ENCODE measurements at places on chromosomes 5 and 9.

- peak; percentile 81 for DNase-seq
Observed at GRCh38 chr9:38060681-38061080, 8.3 kb downstream of the SHB start.

DNA sequence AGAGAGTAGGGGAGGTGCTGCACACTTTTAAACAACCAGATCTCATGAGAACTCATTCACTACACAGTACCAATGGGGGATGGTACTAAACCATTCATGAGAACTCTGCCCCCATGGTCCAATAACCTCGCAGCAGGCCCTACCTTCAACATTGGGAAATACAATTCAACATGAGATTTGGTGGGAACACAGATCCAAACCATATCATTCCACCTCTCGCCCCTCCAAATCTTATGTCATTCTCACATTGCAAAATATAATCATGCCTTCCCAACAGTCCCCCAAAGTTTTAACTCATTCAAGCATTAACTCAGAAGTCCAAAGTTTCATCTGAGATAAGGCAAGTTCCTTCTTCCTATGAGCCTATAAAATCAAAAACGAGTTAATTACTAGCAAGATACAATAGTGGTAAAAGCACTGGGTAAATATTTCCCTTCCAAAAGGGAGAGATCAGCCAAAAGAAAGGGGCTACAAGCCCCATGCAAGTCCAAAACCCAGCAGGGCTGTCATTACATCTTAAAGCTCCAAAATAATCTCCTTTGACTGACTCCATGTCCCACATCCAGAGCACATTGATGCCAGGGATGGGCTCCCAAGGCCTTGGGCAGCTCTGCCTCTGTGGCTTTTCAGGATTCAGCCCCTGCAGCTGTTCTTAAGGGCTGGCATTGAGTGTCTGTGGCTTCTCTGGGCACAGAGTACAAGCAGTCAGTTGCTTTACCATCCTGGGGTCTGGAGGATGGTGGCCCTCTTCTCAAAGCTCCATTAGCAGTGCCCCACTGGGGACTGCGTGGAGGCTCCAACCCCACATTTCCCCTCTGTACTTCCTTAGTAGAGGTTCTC, 8.3 kb downstream of the GPR150 start:
- DNase-seq: no peak

GRCh38 chr9:70553707-70554673, 139.5 kb upstream of the KLF9 start:
- no peak for DNase-seq

DNA sequence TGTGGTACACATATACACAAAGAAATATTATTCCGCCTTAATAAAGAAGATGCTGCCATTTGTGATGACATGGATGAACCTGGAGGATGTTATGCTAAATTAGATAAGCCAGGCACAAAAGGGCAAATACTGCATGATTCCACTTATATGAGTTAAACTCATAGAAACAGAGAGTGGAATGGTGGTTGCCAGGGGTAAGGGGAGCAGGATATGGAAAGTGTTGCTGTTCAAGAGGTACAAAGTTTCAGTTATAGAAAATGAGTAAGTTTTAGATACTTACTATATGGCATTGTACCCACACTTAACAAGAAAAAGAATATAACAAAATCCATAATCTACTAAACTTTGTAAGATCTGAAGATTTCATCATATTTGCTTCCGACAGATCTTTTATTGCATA, 252.2 kb downstream of the SYK start:
- DNase-seq: no peak

- peak; percentile 40 for DNase-seq
Observed at GRCh38 chr9:72949244-72949582, 3.6 kb downstream of the ALDH1A1 start.

DNA sequence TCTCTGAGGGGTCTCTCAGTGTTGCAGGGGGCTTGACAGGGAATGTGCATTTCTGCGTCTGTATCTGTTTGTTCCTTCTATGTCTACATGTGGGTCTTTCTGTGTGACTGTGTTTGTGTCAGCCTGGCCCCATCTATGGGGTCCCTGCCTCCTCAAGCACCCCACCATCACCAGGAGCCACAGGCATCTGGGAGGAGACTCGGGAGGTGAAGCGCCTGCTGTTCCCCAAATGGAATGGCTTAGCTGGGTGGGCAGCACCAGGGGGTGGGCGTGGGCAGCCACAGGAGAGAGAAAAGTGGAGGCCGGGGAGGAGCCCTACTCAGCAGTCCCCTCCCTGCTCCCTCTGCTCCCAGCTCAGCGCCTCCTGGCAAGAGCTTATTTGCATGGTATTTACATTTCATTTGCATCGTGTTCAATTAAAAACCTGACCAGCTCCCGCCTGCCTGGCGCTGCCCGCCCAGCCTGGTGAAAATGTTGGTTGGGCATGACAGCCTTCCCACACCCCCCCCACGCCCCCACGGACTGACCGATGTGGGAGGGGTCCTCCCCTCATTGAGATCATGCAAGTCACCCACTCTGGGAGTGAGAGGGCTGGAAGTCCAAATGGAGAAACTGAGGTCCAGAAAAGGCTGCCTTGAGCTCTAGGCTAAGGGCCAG, 50.5 kb downstream of the CXXC5 start:
- DNase-seq: peak; percentile 85

- no peak for DNase-seq
Observed at GRCh38 chr9:16626577-16627130, 243.8 kb downstream of the BNC2 start.

GRCh38 chr9:28407351-28407750, 834.1 kb upstream of the C9orf72 start:
- no peak for DNase-seq

DNA sequence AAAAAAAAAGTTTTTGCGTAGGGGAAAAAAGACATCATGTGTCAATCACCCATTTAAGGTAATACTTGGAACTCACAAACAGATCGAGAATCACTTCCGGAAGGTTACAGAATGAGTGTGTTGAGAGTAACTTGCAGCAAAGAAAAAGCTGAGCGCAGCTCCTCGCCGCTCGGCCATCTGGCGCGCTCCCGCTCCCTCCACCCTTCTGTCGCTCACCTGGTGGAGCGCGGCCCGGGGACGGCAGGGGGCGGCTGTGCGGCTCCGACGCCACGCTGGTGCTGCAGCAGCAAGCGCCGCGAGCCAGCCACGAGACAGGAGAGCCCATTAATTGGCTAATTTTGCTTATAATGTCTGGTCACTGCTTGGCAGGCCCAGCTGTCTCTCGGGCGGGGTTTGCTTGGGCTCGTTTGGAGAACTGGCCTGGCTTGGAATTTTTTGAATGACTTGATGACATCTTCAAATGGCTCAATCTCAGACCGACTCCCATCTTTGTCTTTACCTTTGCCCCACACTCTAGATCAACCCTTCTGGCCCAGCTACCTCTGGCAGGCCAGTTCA, 601.8 kb downstream of the CCDC171 start:
- DNase-seq: peak; percentile 9

GRCh38 chr9:134789168-134789567, 91.4 kb upstream of the FCN2 start:
- DNase-seq: no peak

DNA sequence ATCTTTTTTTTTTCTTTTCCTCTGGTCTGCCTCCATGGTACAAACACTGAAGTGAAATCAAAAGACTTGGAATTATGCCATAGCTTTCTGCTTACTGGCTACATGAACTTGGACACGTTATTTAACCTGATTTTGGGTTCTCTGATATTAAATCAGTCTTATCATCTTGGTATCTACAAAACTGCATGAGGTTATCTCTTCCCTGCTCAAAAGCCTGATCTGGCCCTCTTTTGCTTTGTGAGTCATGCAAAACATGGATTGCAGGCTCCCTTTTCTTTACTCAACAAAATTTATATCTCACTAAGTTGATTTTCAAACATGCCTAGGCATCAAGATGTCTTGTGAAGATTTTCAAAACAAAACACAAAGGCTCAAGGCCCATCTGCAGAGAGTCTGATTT, 45.9 kb upstream of the FST start:
- no peak for DNase-seq

DNA sequence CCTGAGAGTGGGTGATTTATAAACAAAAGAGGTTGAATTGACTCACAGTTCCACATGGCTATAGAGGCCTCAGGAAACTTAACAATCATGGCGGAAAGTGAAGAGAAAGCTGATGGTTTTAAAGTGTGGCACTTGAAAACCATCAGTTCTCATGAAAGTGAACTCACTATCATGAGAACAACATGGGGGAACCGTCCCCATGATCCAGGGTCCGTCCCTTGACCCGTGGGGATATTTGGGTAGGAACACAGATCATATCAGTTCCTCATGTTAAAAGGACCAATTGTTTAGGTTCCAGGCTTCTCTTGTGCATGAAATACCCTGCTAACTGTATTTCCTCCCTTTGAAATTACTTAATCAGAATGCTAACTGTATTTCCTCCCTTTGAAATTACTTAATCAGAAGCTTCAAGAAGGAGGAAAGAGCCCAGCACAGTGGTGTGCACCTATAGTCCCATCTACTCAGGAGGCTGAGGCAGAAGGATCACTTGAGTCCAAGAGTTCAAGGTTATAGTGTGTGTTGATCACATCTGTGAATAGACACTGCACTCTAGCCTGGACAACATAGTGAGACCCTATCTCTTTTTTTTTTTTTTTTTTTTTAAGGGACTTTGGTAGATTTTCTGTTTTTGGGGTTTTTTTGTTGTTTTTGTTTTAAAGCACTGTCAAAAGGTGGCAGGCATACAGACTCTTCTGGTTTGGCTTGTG, 24.8 kb downstream of the TTC1 start:
- no peak for DNase-seq

- no peak for DNase-seq
Observed at GRCh38 chr5:114412510-114413171, 50.8 kb downstream of the KCNN2 start.

- no peak for DNase-seq
Observed at GRCh38 chr9:131869348-131869747, 129.5 kb upstream of the RAPGEF1 start.

DNA sequence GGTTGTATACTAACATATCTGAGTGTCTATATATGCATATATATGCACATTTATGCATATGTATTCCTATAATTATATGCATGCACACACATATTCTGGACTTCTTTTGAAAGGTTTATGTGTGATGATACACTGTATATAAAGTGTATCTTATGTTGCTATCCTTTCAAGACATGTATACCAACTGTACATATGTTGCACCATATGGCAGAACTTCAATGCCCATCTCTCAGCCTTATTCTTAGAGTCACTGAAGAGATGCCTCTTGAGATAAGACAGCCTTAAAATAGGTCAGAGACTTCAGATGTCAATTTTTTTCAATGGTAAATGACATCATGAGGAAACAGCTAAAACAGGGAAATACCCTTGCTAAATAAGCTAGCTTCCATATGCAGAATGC, 461.4 kb downstream of the SPATA31D1 start:
- DNase-seq: no peak

- DNase-seq: no peak
Observed at GRCh38 chr5:178674334-178674733, 47.5 kb upstream of the CLK4 start.

GRCh38 chr9:33446946-33447798, at the start of gene AQP3:
TSS of gene AQP3 (minus strand) at chr9:33447593. CDS start at chr9:33447530, 63 bp downstream.
- DNase-seq: peak; percentile 87

DNA sequence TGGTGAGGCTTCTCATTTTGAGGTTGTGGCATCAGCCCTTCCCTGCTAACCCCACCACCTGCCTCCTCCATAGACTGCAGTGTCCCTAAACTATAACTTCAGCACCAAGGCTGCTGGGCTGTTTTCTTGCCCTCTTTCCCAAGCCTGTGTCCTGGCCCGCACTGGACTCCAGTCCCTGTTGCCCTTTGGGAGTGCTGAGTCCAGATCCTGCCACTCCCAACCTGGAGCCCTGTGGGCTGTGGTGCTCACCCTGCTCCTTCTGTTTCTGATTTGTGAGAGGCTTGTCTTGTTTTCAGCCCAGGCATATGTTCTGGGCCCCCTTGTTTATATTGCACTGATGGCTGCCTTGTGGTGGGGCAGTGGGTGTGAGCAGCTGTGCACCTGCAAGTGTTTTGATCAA, 39.7 kb upstream of the RNU6ATAC start:
- DNase-seq: no peak

- no peak for DNase-seq
Observed at GRCh38 chr5:160442824-160443431, 21.3 kb downstream of the PTTG1 start.

GRCh38 chr5:52560366-52560765, 227.3 kb upstream of the ITGA1 start:
- peak; percentile 9 for DNase-seq

DNA sequence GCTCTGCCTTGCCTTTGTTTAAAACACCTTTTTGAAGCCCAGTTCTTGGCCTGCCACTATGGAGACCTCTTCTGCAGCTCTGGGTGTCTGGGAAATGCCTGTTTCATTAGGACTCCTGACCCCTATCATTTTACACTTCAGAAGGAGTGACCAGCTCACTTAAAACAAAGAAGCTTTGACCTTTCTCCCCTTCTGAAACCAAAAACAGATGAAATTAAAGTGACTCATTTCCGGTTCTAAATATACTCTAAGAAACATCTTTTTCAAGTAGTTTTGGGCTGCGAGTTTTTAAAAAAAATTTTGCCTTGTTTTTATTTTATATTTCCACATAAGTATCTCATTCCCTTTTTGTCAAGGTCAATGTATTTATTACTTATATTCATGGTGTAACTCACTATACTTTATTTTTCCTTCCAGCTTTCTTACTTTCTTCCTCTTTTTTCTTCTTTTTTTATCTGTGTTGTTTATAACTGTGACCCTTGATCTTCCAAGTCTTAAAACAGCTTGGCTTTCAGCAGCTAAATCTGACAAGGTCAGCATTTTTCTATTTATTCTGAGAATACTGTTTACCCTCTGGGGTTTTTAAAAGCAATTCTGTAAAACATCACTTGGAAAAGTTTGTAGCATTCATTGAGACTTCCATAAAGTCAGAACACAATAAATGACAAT, 672.9 kb downstream of the NR2F1-AS1 start:
- DNase-seq: no peak

DNA sequence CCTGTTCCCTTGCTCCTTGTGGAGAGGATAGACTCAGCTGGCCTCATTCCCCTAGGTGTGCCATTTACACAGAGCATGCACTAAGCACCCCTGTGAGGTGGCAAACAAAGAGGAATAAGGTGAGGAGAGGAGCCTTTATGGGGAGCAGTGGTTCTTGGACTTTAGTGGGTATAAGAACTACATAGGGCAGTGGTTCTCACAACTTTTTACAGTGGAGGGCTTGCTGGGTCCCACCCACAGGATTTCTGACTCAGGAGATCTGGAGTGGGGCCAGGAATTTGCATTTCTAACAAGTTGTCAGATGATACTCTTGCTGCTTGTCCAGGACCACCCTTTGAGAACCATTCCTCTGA, 42.0 kb downstream of the CSF1R start:
- DNase-seq: peak; percentile 50

GRCh38 chr9:35758475-35759050, 4.5 kb upstream of the MSMP start:
- no peak for DNase-seq

- peak; percentile 74 for DNase-seq
Observed at GRCh38 chr5:69105996-69106906, 12.4 kb downstream of the SLC30A5 start.
